ENCODE measurements at places on chromosomes 6 and 20.
A peak's percentile ranks its signal among the peaks of the same experiment; 100 is the strongest.

- no peak for DNase-seq
Observed at GRCh38 chr6:145878591-145879295, 64.1 kb upstream of the FBXO30 start.

GRCh38 chr6:41850861-41851260 is 44.3 kb downstream of the USP49 start:
- no peak for DNase-seq

GRCh38 chr6:40378071-40378724 is 209.0 kb downstream of the LRFN2 start:
- DNase-seq: no peak

- DNase-seq: no peak
Observed at GRCh38 chr20:49032455-49032854, 13.7 kb upstream of the CSE1L start.

GRCh38 chr6:122200440-122200839 is 199.0 kb upstream of the HSF2 start:
- no peak for DNase-seq

DNA sequence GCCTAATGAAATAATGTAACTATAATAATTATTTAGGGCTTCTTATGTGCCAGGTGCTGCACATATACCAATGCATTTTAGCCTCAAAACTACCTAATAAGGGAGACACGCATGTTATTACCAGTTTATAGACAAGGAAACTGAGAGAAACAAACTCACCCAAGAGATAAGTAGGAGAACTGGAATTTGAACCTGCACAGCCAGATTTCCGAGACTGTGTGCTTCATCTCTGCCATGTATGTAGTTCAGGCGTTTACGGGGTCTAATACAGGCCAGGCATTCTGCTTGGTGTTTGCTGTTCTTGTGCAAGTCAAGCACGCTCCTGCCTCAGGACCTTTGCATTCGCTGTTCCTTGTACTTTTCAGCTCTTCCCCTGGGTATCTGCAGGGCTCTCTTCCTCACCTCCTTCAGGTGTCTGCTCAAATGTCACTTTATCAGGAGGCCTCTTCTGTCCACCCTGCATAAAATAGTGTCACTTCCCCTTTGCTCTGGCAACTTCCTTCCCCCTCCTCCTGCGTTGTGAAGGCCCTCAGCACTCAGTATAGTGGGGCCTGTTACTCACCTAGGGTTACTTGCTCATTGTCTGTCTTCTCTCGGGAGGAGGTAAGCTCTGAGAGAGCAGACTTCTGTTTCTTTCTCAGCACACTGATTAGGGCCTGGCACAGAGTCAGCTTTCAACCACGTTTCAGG is 6.1 kb upstream of the NSFL1C start:
- no peak for DNase-seq

- no peak for DNase-seq
Observed at GRCh38 chr20:25487306-25487705, 79.8 kb downstream of the GINS1 start.

- DNase-seq: no peak
Observed at GRCh38 chr20:37498066-37498665, 22.9 kb upstream of the NNAT start.

DNA sequence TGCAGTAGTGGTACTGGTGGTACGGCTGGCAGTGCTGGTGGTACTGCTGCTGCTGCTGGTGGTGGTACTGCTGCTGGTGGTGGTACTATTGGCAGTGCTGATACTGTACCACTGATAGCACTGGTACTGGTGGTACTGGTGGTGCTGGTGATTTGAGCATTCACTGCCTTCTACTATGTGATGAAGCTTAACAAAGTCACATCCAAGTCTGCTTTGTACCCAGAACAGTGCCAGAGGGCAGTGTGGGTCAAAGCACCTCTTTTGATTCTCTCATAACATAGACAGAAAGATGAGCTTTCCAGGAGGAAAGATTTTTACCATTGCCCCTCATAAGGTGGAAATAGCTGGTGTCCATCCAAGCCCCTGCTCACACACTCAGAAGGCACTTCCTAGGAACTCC is 48.7 kb downstream of the ANKRD6 start:
- DNase-seq: no peak

DNA sequence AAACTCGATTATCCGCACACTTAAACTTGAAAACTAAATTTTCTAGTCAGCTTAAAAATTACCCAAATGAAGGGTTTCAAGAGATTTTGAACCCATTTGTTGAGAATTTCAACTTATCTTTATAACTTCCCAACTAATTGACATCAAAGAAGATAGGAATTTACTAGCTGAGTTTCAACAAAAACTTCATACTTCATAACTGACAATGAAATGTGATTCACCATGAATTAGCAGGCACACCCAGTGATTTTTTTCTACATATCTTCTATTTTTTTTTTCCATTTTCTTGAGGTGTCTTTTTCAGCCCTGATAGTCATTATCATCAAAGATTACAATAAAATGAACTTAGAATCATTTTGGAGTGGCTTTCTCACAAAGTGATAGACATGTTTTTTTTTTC is 26.7 kb downstream of the TNFAIP3 start:
- no peak for DNase-seq

GRCh38 chr20:39067526-39068216 is 105.5 kb downstream of the DHX35 start:
- DNase-seq: no peak

DNA sequence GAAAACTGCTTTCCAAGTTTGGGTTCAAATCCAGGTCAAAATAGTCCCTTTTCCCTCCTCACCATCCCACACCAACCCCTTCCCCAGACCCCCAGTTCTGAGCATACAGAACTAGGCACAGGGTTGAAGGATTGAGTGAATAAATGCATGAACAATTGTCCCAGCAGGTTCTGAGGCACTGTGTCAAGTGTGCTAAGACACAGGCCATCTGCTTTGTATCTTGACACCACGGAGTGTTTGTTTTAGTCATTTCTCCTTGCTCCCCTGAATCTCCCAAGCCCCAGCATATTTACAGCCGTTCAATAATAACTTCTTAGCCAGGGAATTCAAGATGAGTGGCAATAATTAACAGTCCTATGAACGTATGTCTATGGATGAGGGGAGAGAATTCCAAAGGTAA is 102.8 kb upstream of the JARID2 start:
- no peak for DNase-seq

GRCh38 chr20:51791626-51792025 is 10.7 kb downstream of the SALL4 start:
- no peak for DNase-seq

- no peak for DNase-seq
Observed at GRCh38 chr6:13146442-13146841, 181.9 kb downstream of the TBC1D7 start.

DNA sequence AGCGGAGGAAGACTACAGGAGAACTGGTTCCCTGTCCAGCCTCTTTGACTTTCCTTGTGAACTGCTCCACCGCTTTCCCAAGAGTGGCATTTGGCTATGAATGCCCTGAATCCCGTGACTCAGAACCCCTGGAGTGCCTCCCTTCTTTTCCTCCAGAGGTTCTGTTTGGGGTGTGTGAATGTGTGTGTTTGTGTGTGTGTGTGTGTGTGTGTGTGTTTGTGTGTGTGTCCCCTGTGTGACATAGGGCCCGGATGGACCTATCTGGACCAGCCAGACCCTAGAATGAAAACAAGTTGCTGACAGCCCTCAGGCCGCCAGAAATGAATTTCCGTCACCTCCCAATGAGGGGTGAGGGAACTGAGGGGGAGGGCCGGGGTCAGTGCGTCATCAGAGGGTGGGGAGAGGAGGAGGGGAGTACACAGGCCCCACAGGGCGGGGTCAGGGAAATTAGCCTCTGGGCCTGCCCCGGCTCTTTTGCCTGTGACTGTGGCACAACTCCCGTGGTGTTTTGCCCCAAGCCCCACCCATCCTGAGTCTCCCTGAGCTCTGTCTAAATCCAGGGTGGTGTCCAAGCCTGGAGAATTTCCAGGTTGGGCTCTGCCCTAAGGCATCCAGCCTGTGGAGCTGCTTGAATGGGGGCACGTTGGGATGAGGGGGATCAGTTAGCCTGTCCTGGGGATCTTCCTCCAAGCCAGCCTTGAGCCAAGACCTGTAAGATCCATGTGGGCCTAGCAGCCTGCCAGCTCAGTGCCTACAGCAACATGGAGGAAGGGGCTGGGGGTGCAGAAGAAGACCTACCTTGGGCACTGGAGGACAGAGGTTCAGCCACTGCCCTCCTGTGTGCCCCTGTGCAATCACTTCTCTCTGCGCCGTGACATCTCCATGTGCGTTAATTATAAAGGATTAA is 15.2 kb upstream of the MRPS18A start:
- DNase-seq: no peak

DNA sequence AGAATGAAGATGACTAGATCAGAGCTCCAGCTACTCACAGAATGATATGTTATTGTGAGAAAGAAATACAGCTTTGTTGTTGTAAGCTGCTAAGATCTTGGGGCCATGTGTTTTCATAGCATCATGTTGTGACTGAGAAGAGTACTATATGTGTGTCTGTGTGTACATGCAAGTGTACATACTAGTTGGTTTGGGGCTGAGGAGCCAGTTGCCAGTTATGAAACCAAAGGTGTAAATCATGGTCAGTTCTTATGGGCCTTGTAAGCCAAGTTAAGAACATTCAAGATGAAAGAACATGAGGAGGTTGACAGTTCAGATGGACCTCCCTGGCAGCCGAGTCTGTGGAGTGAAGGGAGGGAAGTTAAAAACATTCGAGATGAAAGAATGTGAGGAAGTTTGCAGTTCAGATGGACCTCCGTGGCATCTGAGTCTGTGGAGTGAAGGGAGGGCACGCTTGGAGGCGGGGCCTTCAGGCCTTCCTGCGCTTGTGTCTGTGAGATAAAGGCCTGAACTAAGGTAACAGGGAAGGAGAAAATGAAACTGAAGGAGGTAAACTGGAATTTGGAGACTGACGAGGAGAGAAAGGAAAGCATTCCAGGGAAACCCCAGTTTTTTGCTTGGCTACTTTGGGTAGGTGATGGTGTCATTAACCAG is 13.9 kb downstream of the AFDN start:
- DNase-seq: no peak

GRCh38 chr6:11197175-11197536 is 35.3 kb downstream of the NEDD9 start:
- no peak for DNase-seq

DNA sequence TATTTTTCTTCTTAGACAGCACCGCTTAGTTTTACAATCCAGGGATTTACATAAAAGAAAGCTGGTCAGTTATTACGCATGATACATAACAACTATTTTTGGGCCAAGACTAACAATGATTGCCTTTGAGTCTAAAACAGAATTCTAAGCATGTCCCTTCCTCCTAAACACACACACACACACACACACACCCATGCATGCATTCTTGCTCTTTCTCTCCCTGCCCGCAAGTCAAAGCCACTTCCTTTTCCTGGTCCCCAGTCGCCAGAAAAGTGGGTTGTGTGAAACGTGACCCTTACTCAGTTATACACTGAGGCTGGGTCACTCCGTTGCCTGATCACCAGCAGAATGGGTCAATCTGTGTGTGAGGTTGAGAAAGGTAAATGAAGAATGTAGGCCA is 31.4 kb downstream of the FYN start:
- DNase-seq: peak; percentile 70

DNA sequence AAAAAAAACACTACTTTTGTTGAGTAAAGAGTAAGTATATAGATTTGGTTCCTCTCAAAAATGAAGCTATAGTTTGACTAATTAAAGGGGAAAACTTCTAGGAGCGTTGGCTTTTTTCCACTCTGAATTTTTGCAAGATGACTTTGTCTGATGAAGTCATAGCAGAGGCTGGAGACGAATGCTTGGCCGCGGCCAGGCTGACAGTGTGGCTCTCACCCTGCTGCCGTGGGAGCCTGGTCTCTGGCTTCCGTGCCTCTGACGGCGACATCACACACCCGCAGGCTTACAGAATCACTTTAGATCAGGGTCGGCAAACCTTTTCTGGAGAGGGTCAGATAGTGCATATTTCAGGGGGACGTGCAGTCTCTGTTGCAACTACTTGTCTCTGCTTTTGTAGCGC is 145.0 kb downstream of the PHACTR3 start:
- DNase-seq: no peak

GRCh38 chr20:38806855-38807655 is 1.6 kb downstream of the PPP1R16B start:
- peak; percentile 72 for DNase-seq

GRCh38 chr6:36334832-36335459 is 1.7 kb downstream of the BNIP5 start:
- no peak for DNase-seq

Data from CD4-positive, alpha-beta T cell treated with Interleukin-21 for 1 hour (primary cell).